SK-N-SH (cell line): ENCODE measurements at places on chromosomes 3 and 15. TPM values are rescaled to one million over a fixed set of nuclear protein-coding genes. Genes with fewer than 3 reads are reported as not detected.

PLS1 gene
- polyA plus RNA-seq, result 2.9 and 3.2 TPM in 2 replicates

P3H2 gene
- 2.8 and 3.3 TPM in 2 replicates for polyA plus RNA-seq

BMF gene
- polyA plus RNA-seq, result 0.72 and 1.0 TPM in 2 replicates

CLDN16 gene
- 0.02 TPM in 2 replicates for polyA plus RNA-seq

ANKRD63 gene
- polyA plus RNA-seq, result not detected in 2 replicates

UACA gene
- polyA plus RNA-seq, result 35.9 and 57.1 TPM in 2 replicates

GRCh38 chr3:184337399-184337714 lies at the start of gene FAM131A:
FAM131A (plus strand) TSS chr3:184337600; CDS start chr3:184337631, 31 bp downstream.
- DNase-seq, result no peak

DNA sequence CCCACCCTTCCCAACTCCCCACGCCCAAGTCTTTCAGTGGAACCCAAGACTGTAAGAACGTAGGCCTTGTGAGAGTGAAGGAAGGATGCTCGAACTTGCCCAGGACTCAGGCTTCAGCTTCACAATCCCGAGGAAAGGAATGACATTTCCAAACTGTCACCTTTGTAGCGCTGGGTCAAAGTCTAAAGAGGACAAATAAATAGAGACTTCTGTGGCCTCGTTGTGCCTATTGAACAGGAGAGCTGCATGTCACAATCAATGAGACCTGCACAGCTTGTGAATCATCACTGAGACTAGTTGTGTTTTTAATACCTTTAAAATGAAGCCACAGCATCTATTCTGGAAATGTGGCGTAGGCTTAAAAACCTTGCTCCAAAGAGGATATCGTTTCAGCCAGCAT lies 222.8 kb upstream of the ST8SIA2 start:
- DNase-seq, result no peak

GRCh38 chr15:32898414-32898813 lies 180.6 kb downstream of the GREM1 start:
- no peak for DNase-seq

DNA sequence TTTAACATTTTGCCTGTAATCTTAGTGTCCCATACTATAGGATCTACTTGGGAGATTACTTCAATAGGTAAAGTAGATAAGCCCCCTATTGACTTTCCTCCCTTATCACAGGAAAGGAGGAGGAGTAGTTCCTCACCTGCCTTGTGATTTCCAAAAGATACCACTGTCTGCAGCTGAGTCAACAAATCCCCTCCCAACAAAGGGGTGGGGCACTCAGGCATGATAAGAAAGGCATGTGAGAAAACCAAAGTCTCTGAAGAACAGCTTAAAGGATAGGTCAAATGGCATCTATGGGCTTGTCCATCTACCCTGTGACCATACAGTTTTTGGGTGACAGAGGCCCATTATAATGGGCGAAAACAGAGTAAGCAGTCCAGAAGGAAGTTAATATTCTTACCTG lies 71.3 kb upstream of the WNT7A start:
- no peak for DNase-seq

- no peak for DNase-seq
Observed at GRCh38 chr3:3109407-3110298, 521 bp downstream of the IL5RA start.

GRCh38 chr3:126845920-126846715 lies 136.8 kb upstream of the PLXNA1 start:
- DNase-seq, result no peak

DNA sequence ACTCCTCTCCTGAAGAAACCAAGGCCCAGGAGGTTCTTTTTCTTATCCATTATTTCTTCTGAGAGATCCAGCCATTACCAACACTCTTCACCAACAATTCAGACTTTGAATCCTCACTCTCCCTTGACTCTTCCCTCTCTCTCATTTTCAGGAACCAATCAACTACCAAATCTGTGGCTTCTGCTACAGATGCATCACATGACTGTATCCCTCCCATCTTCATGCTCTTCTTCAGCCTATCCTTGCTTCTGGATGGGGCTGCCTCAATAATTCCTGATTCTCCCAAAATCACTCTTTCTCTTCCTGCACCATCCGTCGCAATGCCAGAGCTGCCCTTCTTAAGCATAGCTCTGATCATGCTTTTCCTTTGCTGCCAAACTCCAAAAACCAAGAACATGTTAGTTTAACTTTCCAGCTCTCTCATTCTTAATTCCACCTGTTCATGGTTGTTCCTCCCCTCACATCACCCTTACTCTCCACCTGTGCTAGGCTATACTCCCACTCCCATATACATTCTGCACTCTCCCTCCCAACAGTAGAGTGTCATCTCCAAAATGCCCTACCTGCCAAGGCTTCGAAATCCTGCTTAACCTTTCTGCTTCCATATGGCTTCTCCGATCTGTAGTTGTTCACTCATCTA lies 13.5 kb downstream of the PLD1 start:
- DNase-seq, result no peak

DNA sequence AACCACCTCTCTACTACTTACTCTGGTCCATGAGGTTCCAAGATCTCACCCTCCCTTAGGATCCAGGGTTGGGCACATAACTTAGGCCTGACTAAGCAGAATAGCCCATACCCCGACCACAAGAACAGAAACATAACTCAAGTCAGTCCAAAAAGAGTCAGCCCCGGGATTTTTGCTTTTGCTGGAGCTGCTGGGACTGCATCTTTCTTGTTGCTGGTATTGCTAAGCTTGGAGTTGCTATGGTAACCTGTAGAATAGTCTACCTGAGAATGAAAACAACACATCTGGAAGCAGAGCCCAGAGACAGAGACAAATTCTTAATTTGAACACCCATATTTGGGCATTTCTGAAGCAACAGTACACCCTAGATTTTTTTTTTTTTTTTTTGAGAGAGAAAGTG lies 6.5 kb downstream of the RUBCN start:
- no peak for DNase-seq
